ENCODE measurements at places on chromosomes 7 and 10.

- no peak for DNase-seq
Observed at GRCh38 chr10:77896058-77896457, 30.5 kb downstream of the DLG5 start.

GRCh38 chr10:188546-188945 lies 53.3 kb downstream of the ZMYND11 start:
- no peak for DNase-seq

DNA sequence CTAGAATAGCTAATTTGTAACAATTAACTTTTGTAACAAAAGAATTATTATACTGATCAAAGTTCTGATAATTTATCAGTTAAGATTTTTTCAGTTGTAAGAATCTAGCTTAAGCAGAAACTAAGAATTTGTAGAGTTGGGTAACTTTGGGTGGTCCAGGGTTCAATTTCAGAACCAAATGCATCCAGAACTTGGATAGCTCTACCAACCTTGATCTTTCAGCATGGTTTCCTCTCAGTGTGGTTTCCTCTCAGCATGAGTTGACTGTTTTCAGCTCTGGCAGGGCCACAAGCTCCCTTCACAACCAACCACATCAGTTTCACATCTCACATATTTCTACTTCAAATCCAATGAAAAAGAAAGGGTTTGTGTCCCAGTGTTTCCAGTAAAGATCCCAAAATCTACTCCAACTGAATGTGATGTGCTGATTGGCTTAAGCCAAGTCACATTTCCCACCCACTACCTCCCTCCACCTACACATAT lies 3.3 kb upstream of the FAS start:
- DNase-seq, result no peak

GRCh38 chr7:123662293-123662692 lies 6.6 kb downstream of the LMOD2 start:
- DNase-seq, result no peak

- DNase-seq, result peak; percentile 43
Observed at GRCh38 chr10:70758757-70759514, 26.2 kb downstream of the TBATA start.

- DNase-seq, result no peak
Observed at GRCh38 chr7:111980725-111981124, 225.5 kb downstream of the DOCK4 start.

- no peak for DNase-seq
Observed at GRCh38 chr7:134992626-134993179, 6.4 kb downstream of the AGBL3 start.

GRCh38 chr7:82548141-82548688 lies 104.6 kb upstream of the CACNA2D1 start:
- no peak for DNase-seq

DNA sequence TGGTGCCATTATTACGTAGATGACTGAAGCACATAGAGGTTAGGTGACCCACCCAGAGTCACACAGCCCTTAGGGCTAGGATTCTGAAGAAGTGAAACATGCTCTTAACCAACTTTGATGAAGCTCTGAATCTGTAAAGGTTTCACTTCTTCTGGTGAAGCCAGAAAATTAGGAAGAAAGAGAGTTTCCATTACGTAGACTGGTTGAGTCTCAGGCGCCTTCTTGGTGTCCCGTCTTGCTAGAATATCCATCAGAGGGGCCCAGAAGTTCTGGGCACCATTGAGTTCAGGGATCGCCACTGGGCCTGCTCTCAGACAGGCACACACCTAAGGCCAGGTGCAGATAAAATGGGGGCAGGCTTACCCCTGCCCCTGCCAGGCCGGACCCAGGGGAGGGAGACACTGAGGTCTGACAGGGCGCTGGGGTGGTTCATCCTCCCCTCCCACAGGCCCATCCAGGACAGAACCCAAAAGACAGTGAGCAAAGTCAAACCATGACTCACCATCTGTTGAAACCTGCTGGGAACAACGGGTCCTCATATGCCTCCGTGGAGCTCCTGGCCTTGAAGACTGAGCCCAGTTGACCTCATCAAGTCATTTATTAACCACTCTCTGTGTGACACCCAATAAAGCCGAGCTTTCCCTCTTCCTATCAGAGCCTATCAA lies 33.2 kb downstream of the DRGX start:
- DNase-seq, result no peak

DNA sequence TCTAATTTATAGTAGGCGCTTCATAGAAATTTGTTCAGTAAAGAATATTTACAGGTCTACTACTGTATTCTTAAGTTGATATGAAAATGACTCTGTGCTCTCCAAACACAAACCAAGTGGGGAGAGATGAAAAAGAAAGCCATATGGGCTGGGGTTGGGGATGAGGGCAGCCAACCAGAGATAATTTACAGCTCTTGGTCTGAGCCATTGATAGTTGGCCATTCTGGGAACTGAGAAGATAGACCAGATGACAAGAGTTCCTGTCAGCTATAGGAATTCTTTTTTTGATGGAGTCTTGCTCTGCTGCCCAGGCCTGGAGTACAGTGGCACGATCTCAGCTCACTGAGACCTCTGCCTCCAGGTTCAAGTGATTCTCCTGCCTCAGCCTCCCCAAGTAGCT lies 57.4 kb downstream of the LAMB4 start:
- DNase-seq, result no peak

DNA sequence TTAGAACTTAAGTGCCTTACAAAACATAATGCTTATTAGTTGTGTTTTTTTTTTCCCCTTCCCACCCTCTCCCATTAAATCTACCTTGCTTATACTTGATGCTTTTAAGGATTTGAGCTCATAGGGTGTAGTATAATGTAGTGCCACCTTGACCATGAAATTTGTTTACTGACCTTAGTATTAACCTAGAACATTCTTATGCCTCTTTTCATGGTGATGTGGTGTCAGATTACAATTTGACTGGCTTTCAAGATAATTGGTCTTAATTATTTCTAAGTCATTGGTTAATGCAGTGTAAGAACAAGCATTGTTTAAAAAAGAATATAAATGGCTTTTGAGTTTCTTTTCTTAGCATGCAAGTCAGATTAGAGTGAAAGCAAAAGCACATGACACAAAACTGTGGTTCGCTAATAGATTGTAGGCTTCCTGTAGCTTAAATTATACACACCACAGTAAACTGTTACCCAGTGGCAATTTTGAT lies 61.8 kb downstream of the ADD3 start:
- no peak for DNase-seq

DNA sequence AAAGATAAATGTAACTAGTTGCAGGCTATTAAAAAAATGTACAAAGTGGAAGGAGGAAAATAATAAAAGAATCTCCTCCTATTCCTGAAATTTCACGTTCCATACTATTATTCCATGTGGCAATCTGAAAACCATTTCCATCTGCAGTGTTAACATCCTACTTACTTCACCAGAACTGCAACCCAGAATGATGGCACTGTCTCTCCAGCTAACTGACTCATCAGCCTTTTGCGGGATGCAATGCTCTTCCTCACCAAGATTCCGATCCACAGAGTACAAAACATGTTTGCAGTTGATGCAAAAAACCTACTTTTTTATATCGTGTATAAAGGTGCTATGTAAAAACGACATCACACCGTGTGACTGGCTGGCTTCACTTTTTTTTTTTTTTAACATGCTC lies 50.8 kb downstream of the ESYT2 start:
- no peak for DNase-seq

GRCh38 chr10:17019696-17020095 lies 109.9 kb downstream of the CUBN start:
- no peak for DNase-seq

- no peak for DNase-seq
Observed at GRCh38 chr7:92002720-92003119, 62.1 kb downstream of the AKAP9 start.

GRCh38 chr10:60733517-60733822 lies 44.8 kb upstream of the CDK1 start:
- no peak for DNase-seq

GRCh38 chr7:127254163-127254684 lies 1.5 kb upstream of the GRM8 start:
- no peak for DNase-seq

DNA sequence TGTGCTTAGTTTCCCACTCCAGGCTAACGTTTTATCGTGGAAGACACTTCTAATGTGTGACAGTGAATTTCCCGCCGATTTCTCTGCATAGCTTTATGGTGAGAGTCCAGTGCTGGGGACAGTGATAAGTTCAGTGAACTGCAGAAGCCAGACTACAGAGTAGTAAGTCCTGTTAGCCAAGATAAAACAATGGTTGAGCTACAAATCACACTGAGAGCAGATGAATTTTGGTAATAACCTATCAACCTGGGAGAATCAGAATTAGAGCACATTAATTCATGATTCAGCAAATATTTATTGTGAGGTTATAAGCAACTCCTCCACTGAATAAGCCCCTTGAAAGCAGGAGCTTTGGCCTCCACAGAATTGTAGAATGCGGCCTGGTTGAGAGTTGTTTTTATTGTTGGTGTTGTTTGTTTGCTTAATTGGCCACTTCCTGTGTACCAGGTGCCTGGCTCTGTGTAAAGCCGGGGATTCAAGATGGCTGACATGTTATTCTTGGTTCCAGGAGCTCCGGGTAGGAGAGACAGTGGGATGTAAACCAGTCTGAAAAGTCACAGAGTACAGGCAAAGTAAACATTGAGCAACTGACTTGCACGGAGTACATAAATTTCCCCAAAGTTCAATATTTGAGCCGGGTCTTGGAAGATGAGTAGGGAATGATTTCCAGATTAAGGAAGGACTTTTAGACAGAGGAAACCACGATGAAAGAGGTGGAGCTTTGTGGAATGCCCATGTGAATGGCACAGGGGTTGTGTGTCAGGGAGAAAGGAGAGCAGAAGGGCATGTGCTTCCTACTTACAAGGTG lies 112.7 kb downstream of the SNX10 start:
- no peak for DNase-seq

- no peak for DNase-seq
Observed at GRCh38 chr10:122981066-122981464, 864 bp downstream of the PSTK start.

DNA sequence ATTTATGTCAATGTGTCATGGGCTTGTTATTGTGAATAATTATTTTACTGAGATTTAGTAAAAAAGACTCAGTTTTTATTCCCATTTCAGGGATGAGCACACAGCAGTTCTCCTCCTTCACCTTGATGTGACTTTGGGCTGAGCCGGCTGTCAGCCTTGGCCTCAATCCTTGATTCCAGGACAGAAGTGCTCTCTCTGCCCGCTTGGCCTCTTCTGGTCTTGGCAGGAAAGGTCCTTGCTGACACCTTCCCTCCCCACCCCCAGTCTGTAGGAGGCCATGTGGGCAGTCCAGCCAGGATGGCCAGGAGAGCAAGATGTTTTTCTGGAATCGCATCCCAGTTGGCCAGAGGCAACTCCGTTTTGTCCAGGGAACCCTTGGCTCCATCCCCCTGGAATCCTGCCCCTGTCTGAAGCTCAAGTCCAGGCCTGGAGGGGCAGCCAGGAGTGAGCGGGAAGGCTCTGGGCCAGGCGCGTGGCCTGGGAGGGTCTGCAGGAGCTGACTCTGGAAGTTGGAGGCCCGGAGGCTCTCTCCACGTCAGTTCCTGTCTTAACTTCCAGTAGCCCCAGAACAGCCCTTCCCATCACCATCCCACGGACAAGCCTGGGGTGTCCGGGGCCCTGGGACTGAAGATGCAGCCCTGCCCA lies 100.9 kb downstream of the PDGFA start:
- DNase-seq, result no peak

GRCh38 chr10:125661941-125662515 lies 20.9 kb downstream of the TEX36 start:
- DNase-seq, result no peak

DNA sequence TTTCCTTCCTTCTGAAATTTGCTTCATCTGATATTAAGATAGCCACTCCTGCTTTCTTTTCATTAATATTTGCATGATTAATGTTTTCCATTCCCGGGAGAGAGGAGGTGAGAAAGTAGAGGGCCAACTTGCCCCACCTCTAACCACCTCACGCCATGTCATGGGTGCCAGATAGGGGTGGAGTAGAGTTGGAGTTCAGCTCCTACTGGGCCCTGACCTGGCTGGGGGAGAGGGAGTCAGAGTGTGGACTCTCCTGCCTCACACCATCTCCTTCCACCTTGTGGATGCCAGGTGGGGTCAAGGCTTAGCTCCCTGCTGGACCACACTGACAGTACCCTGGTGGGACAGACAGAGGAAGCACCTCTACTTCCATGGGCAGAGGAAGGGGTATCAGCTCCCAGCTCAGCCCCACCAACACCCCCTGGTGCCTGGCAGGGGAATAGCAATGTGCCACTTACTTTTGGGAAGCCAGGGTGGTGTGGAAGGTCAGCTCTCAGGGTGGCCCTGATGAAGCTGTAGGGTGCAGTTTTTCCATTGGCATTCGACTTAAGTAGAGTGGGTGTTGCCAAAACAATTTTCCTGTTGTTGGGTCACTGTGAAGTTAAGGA lies 28.0 kb downstream of the CHST12 start:
- no peak for DNase-seq

DNA sequence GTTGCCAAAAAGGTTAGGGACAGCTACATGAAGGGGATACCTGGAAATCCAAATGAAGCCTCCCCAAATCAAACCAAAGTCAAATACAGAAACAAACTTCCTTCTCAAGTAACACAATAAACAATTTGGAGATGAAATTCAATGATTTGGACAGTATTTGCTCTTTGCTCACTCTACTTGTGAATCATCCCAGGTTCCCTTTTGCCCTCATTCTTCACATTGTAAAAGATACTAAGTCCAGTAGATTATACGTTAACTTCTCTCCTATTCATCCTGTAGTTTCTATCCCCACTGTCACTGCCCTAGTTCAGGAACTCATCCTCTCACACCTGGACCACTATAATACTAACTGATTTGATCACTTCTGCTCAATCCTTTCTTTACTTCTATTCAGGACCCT lies 28.3 kb downstream of the FZD1 start:
- no peak for DNase-seq

DNA sequence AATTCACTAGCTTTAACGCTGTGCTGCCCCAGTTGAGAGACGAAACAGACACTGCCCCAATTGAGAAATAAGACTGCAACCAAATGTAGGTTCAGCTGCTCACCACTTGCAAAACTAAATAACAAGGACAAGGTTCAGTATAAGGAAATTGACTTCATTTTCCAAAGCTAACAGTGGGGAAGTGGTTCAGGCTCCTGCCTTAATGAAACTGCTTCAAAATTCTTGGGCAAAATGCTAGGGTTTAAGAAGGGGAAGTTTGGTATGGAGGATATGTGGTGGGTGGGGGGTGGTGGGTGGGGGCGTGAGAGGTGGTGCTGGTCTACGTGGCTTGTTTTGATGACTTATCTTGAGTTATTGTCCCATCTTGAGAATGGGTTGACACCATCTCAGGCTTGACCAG lies 21.8 kb downstream of the MRPL32 start:
- no peak for DNase-seq

GRCh38 chr7:85156661-85157208 lies 30.1 kb downstream of the SEMA3D start:
- no peak for DNase-seq

DNA sequence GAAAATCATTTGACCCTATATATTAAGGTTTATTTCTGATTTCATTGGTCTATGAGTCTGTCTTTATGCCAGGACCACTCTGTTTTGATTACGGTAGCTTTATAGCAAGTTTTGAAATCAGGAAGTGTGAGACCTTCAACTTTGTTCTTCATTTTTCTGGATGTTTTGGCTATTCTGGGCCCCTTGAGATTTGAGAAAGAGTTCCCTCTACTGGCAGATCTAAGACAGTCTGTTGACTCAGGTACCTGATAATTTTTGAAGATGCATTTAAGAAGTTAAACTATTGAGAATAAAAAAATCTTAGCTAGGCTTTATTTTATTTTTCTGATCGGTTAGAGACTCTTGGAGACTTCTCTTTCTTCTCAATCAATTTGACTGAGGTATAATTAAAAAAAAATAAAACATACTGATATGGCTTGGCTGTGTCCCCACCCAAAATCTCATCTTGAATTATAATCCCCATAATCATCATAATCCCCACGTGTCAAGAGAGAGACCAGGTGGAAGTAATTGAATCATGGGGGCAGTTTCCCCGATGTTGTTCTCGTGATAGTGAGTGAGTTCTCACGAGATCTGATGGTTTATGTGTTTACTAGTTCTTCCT lies 209.2 kb downstream of the SNX10 start:
- no peak for DNase-seq
